ENCODE measurements at places on chromosomes 16 and 17. TPM values are rescaled to one million over a fixed set of nuclear protein-coding genes. Genes with fewer than 3 reads are reported as not detected.

- peaks cover 4% of the 10 kb centered on the region for H3K4me1 ChIP-seq
- no peak overlapping the region for H3K4me3 ChIP-seq
- no peak overlapping the region for H3K27ac ChIP-seq
- no peak for DNase-seq
Observed at GRCh38 chr16:66705790-66706505, 9.4 kb upstream of the CMTM4 start.

DNA sequence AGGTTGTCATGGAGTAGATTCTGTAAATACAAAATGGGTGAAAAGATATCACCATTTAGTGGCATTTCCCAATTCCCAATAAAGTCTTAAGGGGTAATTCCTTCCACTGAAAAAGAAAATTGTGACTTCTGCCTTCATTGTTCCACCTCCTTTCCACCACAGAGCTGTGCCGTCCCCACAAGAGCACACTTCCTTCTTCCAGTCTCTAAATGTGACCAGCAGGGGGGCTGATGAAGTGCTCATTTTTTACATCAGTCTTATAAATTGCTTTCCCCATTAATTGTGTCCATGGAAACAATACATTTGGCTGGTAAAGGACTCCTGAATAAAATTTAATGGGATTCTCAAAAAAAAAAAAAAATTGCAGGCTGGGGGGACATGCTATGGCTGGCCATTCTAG lies 260.8 kb upstream of the PSMD7 start:
- no peak for DNase-seq
- H3K4me3 ChIP-seq: no peak overlapping the region
- H3K27me3 ChIP-seq: peaks cover 1% of the 10 kb centered on the region

GRCh38 chr17:54899721-54900456 lies 763 bp upstream of the TOM1L1 start:
- DNase-seq: no peak
- H3K4me3 ChIP-seq: peak overlapping the region; percentile 87
- peaks cover 24% of the 10 kb centered on the region for H3K4me1 ChIP-seq

GRCh38 chr17:49035470-49036269 lies 38.5 kb downstream of the IGF2BP1 start:
- no peak overlapping the region for H3K4me3 ChIP-seq
- peak overlapping the region; percentile 80 for H3K27ac ChIP-seq

GPRC5B gene
- 31.3 TPM for total RNA-seq

DNA sequence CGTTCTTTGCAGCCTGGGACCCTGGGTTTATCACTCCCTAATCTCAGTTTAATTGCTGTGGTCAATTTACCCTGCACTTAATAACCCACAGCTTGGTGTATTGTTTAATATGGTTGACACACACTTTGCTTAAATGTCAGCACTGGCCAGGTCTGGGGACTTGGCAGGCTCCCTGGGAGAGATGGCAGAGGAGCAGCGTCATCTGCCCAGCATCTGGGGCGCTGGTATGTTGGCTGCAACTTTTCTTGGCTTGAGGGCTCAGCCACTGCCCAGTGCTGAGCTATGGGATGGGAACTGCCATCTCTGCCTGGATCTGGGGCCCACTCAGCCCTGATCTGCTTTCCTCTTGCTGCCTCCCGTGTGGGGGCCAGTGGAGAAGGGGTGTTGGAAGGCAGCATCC lies 115.7 kb upstream of the IRX3 start:
- H3K36me3 ChIP-seq: no peaks in the 10 kb centered on the region
- peaks cover 8% of the 10 kb centered on the region for H3K27me3 ChIP-seq
- no peak for DNase-seq
- H3K4me3 ChIP-seq: no peak overlapping the region

TNFRSF13B gene
- total RNA-seq: not detected

DNA sequence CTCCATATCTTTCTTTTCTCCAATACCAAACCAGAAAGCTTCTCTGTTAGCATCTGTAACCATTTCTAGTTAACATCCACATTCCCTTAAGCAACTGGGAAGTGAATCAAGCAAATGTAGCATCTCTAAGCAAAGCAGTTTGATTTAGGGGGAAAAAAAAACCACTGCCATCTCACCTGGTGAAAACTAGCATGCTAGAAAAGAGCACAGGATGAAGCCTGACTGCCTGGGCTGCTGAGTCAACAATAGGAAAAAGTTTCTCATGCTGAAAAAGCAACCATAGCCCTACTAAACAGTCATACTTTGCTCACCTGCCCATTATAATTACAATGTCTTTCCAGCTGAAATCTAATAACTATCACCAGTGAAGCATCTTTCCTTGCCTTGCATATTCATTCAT lies 139.3 kb downstream of the ANKFN1 start:
- H3K4me3 ChIP-seq: no peak overlapping the region
- no peak overlapping the region for H3K27ac ChIP-seq
- no peaks in the 10 kb centered on the region for H3K36me3 ChIP-seq
- DNase-seq: no peak

- peaks cover 4% of the 10 kb centered on the region for H3K27me3 ChIP-seq
- DNase-seq: no peak
- no peak overlapping the region for H3K4me3 ChIP-seq
Observed at GRCh38 chr16:54212893-54213292, 73.7 kb downstream of the IRX3 start.

DNA sequence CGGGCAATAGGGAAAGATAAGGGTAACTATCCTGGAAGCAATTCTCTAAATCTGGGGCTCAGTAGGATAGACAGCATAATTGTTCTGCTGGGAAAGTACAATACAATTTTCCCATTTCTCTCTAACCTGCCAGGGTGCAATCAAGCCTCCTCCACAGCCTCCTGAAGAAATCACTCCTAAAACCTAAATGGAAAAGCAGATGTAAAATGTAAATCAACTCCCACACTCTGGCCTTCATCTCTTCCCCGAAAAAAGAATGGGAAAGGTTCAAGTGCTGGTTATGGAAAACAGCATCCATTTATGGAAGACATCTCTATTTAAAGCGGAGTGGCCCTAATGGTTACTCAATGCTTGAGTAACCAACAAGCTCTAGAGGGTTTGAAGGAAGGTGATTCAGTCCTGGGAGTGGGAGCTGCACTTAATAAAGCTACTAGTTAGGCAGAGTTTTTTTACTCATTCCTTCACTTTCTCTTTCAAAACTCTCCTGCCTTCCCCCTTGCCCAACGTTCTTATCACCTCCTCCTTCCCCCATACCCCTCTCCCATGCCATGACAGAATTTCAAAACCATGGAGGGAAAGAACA lies 5.1 kb downstream of the MMD start:
- H3K27ac ChIP-seq: no peak overlapping the region
- H3K4me1 ChIP-seq: peaks cover 20% of the 10 kb centered on the region
- peaks cover 32% of the 10 kb centered on the region for H3K36me3 ChIP-seq

SMIM5 gene
- 1.7 TPM for total RNA-seq

OR4D1 gene
- not detected for total RNA-seq

RAMP2 gene
- 19.5 TPM for total RNA-seq

MT1F gene
- 0.66 TPM for total RNA-seq

DNA sequence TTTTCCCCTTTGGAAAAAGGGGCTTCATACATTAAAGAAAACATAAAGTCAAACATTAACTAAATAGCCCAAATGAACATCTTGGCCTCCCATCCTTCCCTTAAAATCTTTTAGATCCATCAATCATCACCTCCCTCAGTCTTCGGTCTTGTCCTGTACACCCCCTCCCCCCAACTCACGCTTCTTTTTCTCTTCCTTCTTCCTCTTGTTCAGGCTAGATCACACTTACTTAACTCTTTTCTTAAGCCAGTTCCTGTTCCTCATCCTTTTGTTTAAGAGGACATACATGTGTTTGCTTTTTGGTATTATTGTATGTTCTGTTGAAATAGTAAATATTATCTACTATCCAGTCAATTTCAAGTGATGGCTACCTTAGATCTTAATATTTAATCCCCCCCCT lies 5.5 kb downstream of the MFSD6L start:
- H3K4me3 ChIP-seq: no peak overlapping the region
- no peak overlapping the region for H3K27ac ChIP-seq
- no peak for DNase-seq
- H3K36me3 ChIP-seq: peaks cover 3% of the 10 kb centered on the region
- H3K27me3 ChIP-seq: peaks cover 18% of the 10 kb centered on the region

DNA sequence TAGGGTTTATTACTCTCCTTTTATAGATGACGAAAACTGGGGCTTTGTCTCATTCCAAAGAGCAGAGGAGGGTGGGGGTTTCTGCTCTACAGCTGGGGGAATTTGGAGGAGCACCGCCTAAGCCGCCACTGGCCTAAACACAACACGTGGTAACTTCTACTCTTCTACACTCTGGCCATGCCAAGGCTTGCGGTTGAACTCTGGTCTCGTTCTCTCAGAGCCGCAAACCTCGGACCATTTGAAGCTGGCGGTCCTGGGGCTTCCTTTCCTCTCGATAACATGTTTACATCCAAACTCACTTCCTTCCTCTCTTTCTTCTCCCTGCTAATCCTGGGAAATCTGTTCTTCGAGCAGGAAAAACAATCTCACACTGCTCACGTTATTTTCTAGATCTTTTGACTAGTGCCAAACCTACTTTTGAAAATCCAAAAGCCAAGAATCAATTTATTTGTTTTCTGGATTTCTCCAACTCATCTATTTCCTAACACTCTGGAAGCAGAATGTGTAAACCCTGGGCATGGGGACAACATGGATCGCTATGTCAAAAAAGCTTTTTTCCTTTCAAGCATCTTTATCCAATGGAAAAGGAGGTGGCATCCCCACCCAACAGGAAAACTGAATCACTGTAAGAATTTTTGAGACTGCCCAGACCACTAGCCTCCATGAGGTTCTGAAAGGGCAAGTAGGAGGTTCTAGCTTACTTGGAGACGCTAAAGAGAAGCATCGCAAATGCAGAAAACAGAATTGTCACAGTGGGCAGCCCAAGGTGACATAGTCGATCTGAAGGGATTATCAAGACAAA lies 13.6 kb upstream of the EEF2K start:
- no peak for DNase-seq
- peaks cover 3% of the 10 kb centered on the region for H3K27me3 ChIP-seq
- H3K4me3 ChIP-seq: peak overlapping the region; percentile 96

- peak overlapping the region; percentile 91 for H3K4me3 ChIP-seq
- peak; percentile 77 for DNase-seq
- no peaks in the 10 kb centered on the region for H3K27me3 ChIP-seq
Observed at GRCh38 chr17:38751808-38752307, 683 bp upstream of the PSMB3 start.

RANBP10 gene
- 26.8 TPM for total RNA-seq

GRCh38 chr16:20023190-20023589 lies 50.5 kb downstream of the GPR139 start:
- no peaks in the 10 kb centered on the region for H3K36me3 ChIP-seq
- no peak for DNase-seq
- no peaks in the 10 kb centered on the region for H3K4me1 ChIP-seq
- H3K4me3 ChIP-seq: no peak overlapping the region

GRCh38 chr17:77200711-77201110 lies 59.9 kb downstream of the SEC14L1 start:
- no peaks in the 10 kb centered on the region for H3K4me1 ChIP-seq
- no peak overlapping the region for H3K27ac ChIP-seq
- no peak for DNase-seq
- peaks cover 53% of the 10 kb centered on the region for H3K36me3 ChIP-seq
- no peaks in the 10 kb centered on the region for H3K27me3 ChIP-seq

SYCE1L gene
- total RNA-seq: 21.3 TPM

DNA sequence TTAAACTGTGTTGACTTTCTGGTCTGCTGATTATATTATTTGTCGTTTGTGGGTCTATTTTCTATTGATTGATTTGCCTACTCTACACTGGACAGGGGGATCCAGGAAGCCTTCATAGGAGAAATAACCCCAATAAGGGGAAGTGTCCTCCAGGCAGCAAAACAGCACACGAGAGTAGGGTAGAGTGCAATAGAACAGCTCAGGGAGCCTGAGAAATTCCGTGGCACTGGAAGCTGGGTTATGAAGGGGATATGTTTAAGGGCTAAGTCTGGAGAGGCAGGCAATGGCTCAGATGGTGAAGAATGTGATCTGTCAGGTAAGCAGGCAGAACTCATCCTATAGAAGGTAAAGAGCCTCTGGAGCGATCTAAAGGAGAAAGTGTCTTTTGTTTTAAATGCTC lies 20.9 kb downstream of the GP2 start:
- H3K4me1 ChIP-seq: no peaks in the 10 kb centered on the region
- H3K27ac ChIP-seq: no peak overlapping the region
- no peak overlapping the region for H3K4me3 ChIP-seq
- DNase-seq: no peak
- H3K36me3 ChIP-seq: no peaks in the 10 kb centered on the region
- H3K27me3 ChIP-seq: peaks cover 19% of the 10 kb centered on the region

Measured in mesothelial cell of epicardium (in vitro differentiated cells).